ENCODE measurements at places on chromosomes 3 and 15.

DNA sequence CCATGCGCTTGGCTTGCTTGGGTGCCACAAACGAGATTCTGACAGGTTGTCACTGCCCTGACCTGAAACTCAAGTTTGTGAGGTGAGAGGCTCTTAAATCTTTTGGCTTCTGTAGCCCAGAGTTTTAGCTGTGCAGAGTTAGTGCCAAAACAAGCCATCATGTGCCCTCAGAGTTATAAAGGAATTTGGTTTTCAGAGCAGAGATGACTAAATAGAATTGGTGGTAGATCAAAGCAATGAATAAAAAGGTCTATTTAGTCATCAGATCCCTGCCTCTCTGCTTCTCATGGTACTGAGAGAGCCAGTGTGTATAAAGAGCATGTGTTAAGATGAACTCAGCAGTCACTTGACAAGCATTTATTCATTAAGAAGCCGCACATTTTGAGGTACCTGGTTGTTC, 207.5 kb upstream of the DPH6 start:
- DNase-seq = no peak

GRCh38 chr3:193850084-193850619, 257.1 kb downstream of the OPA1 start:
- no peak for DNase-seq

- DNase-seq = no peak
These were observed 63.8 kb downstream of the FRMD4B start for GRCh38 chr3:69322158-69322509.

GRCh38 chr15:90451053-90451850, 63.2 kb downstream of the IQGAP1 start:
- DNase-seq = no peak

DNA sequence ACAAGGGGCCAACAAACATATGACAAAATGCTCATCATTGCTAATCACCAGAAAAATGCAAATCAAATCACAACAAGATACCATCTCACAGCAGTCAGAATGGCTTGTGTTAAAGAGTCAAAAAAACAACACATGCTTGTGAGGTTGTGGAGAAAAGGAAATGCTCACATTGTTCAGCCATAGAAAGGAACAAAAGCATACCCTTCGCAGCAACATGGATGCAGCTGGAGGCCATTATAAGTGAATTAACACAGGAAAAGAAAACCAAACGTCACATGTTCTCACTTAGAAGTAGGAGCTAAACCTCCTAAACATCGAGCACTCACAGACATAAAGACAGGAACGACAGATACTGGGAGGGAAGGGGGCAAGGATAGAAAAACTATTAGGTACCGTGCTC, 678.4 kb upstream of the GRM7 start:
- DNase-seq = no peak

- no peak for DNase-seq
These were observed 127.4 kb downstream of the PCCB start for GRCh38 chr3:136377508-136377907.
